Activated CD8-positive, alpha-beta T cell treated with anti-CD3 and anti-CD28 coated beads for 36 hours (primary cell): ENCODE measurements at places on chromosomes 7 and 10. TPM values are rescaled to one million over a fixed set of nuclear protein-coding genes. Genes with fewer than 3 reads are reported as not detected.

GRCh38 chr7:506921-507622 is 12.6 kb downstream of the PDGFA start:
- no peak for DNase-seq

DNA sequence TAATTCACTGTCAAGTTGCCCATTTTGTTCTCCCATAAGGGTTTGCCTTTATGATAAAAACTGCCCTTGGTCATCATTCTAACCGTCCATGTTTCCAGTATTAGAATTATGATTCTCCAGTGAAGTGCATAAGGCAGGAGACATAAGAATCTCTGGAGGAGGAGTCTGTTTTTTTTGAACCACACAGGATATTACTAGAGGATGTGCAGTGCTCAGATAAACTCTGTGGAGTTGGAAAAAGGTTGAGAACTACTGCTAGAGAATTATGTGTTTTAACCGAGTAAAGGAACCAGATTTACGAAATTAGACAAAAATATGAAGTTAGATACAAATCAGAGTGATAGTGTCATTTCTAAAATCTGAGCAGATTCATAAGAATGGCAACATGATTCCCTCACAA is 40.5 kb downstream of the MDFIC start:
- DNase-seq = no peak

- no peak for DNase-seq
These were observed 86.6 kb downstream of the ODAD2 start for GRCh38 chr10:27912231-27912630.

GRCh38 chr10:103985726-103986125 is 18.8 kb downstream of the SLK start:
- no peak for DNase-seq

SHTN1 gene
- total RNA-seq = not detected

GRCh38 chr10:22710139-22710745 is 4.1 kb downstream of the PIP4K2A start:
- DNase-seq = peak; percentile 51

GRCh38 chr7:57789130-57789529 is 339.2 kb downstream of the ZNF716 start:
- DNase-seq = no peak

DNA sequence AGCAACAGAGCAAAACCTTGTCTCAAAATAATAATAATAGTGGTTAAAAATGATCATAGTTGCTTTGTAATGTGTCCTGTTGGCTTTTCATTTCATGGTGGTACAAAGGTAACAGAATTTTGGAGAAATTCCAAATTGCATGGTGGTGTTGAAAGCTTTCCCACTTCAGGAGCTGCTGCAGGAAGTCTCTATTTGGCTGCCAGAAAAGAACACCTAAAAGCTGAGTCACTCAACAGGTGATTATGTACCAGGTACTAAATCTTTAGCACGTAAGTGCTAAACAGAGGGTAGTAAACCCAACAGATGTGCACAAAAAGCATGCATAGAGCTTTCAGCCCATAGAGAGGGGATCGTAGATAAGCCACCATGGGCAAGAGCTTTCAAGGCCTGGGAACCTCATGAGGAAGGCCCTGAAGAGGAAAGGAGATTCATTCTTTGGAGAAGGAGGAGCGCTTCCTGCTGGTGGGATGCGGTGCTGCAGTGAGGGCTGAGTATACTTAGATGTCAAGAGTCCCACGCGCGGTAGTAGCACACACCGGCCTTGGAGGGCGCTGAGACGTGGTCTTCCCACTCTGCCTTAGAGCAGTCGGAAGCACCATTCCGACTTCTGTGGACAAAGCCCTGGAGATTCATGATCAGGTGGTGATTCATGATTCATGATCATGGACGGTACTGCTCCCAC is 118.7 kb downstream of the RALA start:
- DNase-seq = peak; percentile 74

- DNase-seq = no peak
These were observed 12.6 kb downstream of the PDAP1 start for GRCh38 chr7:99395616-99396327.

- peak; percentile 41 for DNase-seq
These were observed 4.4 kb downstream of the BAG3 start for GRCh38 chr10:119655566-119656001.

ATE1 gene
- 18.0 TPM for total RNA-seq

- DNase-seq = no peak
These were observed 2.5 kb upstream of the MICALL2 start for GRCh38 chr7:1461646-1462375.

DNA sequence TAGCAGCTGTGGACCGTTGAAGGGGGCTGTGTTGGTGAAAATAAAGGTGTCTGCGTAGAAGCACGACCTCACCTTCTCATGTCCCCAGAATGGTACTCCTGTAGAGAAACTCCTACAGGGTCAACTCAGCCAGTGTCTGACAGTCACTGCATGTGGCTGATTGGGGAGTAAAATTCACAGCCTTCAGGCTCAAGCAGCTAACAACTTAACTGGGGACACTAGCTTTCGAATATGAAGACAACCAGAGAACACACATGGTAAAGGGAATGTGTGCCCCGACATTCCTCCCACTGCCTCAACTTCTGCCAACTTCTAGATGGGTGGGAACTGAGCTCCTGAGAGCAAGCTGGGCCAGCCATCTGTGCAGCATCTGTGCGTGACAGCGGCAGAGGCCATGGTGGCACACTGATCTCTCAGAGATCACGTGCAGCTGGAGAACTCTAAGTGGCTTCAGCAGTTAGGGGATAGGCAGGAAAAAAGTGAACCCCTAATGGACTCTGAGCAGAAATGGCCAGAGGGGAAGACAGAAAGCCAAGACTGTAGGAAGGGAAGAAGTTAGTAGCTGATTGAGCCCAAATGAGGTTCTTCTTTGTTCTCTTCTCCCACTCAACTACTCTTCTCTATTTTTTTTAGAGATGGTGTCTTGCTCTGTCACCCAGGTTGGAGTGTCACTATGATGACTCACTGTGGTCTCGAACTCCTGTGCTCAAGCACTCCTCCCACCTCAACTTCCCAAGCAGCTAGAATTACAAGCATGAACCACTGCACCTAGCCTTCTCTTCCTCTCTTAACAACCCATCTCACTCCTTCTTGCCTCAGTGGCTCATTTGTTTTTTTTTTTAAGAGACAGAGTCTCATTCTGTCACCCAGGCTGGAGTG is 280.8 kb downstream of the ZEB1 start:
- peak; percentile 22 for DNase-seq
